ENCODE measurements at places on chromosomes 12 and 14. TPM values are rescaled to one million over a fixed set of nuclear protein-coding genes. Genes with fewer than 3 reads are reported as not detected.

- DNase-seq: no peak
These were observed 2.6 kb downstream of the GNB3 start for GRCh38 chr12:6843118-6843902.

- no peak for DNase-seq
These were observed 57.9 kb downstream of the FUT8 start for GRCh38 chr14:65470404-65470880.

GRCh38 chr12:4386801-4387200 lies 7.3 kb upstream of the FGF23 start:
- DNase-seq: no peak

BCAT1 gene
- total RNA-seq: 1.0 TPM

PARPBP gene
- 2.0 TPM for total RNA-seq

CHFR gene
- 31.3 TPM for total RNA-seq

GRCh38 chr12:65300679-65301349 lies 22.3 kb downstream of the MSRB3 start:
- no peak for DNase-seq

CMA1 gene
- total RNA-seq: 1.2 TPM

FSCB gene
- not detected for total RNA-seq

DNA sequence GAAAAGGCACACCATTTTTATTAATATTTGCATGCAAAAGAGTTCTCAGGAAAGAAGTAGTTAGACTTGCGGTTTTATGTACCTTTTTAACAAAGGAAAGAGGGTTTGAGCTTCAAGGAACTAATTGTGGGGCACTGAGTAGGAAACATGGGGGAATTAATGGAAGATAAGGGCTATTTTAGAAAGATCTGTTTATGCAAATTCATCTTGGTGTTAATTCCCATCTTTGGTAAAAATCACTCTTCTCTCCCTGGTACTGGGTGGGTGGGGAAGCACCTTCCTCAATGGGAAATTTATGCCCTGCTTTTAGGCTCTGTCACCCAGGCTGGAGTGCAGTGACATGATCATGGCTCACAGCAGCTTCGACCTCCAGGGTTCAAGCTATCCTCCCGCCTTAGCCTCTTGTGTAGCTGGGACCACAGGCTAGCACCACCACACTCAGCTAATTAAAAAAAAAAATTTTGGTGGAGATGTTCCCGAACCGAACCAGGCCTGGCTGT lies 30.1 kb upstream of the RESF1 start:
- DNase-seq: no peak

GRCh38 chr14:101102875-101103274 lies 199.4 kb upstream of the RTL1 start:
- DNase-seq: peak; percentile 2

GRCh38 chr12:100044266-100044665 lies 59.5 kb upstream of the ANKS1B start:
- DNase-seq: no peak

DNA sequence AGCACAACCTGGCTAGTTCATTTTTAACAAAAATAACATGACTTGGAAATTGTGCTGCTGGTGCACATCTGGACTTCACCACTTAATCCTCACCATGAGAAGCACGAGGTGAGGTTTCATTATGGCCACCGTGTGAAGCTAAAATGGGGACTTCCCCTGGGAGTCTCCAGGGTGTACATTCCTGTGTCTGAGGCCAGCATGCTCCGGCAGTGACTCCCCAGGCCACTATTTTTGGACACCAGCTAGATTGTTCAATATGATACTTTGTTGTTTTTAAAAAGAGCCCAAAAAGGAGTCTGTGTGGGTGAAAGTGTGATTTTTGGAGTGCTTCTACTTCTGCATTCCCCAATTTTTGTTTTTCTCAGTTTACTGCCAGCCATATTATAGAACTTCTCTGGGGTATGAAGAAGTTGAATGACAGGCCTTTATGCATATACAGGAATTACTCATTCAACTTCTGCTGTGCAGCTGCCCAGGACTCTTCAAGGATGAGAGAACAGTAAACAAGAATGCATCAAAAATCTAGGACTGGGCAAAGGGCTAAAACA lies 16.9 kb upstream of the AICDA start:
- no peak for DNase-seq

GRCh38 chr12:90455756-90456155 lies 499.2 kb downstream of the CCER1 start:
- DNase-seq: no peak

GRCh38 chr12:107079172-107080011 lies 14.0 kb downstream of the CRY1 start:
- no peak for DNase-seq

GRCh38 chr14:65103150-65103760 lies 938 bp upstream of the MAX start:
- no peak for DNase-seq

GRCh38 chr14:92511453-92512238 lies 1.9 kb upstream of the RIN3 start:
- no peak for DNase-seq

GRCh38 chr12:99035803-99036202 lies 390.7 kb downstream of the APAF1 start:
- no peak for DNase-seq

BEGAIN gene
- 1.8 TPM for total RNA-seq

FOXG1 gene
- not detected for total RNA-seq

- no peak for DNase-seq
These were observed 48.3 kb downstream of the TTC6 start for GRCh38 chr14:37643701-37644100.

DNA sequence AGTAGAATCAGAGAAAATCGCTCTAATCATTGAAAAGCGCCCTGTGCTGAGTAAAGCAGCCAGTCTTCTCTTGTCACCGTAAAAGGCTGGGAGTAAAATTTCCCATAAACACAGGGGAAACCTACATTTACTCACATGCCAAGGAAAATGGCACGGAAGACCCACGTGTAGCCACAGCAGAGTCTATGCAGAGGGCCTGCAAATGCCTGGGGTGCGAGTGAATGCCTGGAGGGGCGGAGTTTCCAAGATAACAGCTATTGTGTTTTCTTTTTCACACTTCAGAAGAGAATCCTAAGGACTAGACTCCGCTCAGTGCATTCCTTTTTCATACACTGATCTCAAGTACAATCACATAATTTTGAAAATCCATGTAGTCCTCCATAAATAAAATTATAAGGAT lies 159.9 kb upstream of the FOXN3 start:
- no peak for DNase-seq

DNA sequence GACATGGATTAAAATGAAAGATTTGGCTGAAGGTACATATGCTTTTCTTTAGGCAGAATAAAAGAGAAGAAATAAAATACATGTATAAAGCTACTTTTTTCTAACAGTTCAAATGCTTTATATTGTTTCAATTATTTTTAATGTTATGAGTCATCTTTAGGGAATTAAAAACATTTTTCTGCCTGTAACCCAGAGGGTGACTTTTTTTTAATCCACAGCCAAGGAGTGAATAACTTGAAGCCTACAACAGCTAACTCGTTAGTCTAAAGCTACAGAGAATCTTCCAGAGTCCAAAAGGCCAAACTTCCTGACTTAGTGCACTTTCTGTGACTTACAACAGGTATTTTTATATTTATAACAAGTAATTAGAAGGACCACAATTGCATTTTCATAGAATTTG lies 151.6 kb downstream of the SEC23A start:
- no peak for DNase-seq

DNA sequence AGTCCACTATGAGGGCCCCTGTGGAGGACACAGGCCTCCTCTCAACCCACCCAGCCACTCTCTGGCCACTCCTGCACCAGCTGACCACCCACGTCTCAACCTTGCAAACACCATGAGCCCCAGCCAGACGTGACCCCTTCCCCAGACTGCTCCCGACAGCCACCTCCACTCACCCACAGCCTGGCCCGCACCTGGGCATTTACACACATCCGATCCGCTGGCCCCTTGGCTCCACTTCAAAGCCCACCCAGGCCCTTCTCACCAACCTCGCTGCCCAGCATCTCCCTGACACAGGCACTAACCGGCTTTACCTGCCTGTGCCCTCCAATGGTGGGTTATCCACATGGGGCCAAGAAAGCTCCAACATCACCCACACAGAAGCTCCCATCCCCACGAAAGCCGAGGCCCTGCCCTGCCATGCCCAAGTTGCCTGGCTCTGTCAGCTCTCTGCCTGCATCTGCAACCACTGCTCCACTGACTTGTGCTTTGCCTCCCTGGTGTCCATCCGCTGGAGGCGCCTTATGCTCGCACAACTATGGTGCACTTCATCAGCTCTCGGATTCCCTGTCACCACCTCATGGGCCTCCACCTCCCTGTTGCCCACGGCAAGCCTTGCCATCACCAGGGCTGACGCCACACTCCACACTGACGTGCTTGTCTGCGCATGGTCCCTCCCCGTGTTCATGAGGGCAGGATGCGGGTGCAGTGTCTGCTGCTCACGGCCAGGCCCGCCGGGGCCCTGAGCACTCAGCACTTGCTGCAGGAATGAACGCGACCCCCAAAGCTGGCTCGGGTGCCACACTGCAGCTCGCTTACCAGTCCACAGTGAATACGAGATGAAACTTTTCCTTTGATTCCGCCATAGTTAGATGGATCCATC lies 16.7 kb downstream of the P2RX2 start:
- no peak for DNase-seq

DNA sequence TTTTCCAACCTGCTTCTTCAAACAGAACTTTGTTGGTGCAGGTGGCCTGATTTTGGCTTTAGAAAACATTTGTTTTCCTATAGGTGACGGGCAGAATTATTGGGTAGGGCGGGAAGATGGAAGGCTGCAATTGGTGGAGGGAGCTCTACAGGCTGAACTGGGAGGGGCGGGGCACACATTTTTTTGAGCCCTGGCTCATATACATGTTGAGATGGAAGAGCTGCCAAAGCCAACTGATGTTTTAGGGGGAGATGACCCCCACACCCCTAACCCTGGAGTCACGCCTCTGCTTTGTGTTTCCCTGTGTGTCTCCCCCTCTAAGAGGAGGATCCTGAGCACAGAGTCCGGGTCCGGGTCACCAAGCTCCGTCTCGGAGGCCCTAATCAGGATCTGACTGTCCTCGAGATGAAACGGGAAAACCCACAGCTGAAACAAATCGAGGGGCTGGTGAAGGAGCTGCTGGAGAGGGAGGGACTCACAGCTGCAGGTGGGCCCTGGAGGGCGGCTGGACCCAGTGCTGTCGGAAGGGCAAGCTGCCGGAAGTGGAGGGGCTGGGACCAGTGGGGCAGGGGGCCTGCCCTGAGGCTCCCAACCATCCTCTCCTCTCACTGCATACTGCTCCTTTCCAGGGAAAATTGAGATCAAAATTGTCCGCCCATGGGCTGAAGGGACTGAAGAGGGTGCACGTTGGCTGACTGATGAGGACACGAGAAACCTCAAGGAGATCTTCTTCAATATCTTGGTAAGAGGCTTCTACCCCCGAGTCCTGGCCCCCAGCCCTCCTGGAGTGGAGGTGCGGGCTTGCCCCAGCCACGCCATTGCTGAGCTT lies 18.6 kb downstream of the AGAP2 start:
- no peak for DNase-seq

GRCh38 chr14:51681411-51681810 lies 29.7 kb downstream of the FRMD6 start:
- DNase-seq: no peak

MBD6 gene
- 50.4 TPM for total RNA-seq

GRCh38 chr12:10243818-10244520 lies 31.3 kb downstream of the GABARAPL1 start:
- no peak for DNase-seq

NINJ2 gene
- total RNA-seq: 9.9 TPM

DNA sequence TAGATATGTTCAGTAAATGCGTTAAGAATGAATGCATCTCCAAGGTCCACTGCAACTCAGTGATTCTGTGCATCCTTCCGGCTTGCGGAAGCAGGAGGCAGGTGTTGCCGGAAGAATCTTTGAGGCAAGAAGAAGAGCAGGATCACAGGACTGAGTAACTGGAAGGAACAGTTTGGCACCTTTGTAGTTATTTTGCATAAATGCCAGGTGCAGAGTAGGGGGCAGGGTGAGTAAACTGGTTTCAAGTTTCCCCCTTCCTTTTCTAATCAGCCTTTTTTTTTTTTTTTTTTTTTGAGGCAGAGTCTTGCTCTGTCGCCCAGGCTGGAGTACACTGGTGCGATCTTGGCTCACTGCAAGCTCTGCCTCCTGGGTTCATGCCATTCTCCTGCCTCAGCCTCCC lies 22.3 kb downstream of the DYRK4 start:
- no peak for DNase-seq

NGB gene
- total RNA-seq: not detected

DCN gene
- total RNA-seq: 499 TPM

DNA sequence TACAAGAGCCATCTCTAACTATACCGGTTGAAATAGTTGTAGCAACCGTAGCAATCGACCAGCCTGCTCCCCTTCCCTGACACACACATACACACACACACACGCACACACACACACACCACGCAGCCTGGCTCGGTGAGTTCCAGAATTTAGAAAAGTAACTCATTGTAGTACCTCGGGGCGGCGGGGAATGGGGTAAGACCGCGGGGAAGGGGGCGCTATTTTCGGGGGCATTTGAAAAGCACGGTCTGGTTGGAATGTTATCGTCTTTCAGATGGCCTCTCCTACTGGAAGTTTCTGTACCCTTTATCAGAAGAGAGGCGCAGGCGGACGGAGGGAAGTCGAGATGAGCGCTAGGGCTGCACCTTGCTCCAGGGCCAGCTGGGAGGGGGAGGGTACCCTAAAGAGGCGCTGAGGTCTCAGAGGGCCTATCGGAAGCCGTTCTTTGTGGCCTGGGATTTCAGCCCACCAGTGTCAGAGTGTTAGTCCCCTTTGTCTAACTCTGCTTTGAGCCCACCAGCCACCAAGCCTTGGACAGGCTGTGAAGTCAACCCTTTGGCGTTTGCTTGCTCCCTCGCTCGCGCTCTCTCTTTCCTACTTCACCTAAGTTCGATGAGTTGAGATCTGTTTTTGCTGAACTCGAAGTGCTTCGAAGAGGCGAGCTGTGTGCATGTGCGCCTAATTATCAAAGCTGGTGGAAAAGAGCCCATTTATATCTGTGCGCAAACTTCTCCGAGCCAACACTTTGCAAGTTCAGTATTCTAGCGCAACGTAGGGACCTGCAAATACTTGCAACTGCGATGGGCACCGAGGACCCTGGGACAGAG lies 837 bp downstream of the COL2A1 start:
- no peak for DNase-seq

DNA sequence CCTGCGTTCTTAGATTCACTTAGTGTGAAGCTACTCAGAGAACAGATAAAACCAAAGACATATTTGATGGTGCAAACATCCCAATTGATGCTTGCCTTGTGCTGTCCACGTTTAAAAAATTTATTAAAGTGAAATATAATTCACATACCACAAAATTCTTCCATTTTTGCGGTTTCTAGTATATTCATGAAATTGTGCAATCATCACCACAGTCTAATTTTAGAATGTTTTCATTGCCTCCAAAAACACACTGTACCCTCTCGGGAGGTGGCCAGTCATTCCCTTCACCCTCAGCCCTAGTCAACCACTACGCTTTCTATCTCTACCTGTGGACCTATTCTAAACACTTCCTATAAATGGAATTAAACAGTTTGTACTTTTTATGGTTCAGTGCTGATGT lies 1109.2 kb downstream of the FLRT2 start:
- no peak for DNase-seq

DNA sequence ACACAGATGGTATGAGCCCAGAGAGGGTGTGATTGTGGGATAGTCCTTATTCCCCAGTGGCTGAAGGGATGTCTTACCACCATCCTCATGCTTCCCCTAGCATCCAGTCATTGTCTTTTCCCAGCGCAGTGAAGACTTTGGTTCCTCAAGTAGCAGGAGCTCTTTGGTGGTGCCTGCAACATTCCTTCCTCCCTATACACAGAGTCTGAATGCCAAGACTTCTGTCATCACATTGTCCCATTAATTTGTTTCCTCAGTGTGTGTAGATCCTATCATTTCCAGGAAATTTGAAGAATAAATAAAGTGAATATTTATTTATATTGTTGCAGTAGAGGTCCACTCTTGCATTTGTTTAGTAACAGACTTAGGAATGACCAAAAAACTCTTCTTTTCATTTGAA lies 147.2 kb downstream of the DACT1 start:
- DNase-seq: no peak
